ENCODE measurements at places on chromosomes 4 and X. TPM values are rescaled to one million over a fixed set of nuclear protein-coding genes. Genes with fewer than 3 reads are reported as not detected.

The CENPVL3 gene
- not detected for total RNA-seq

GRCh38 chrX:128518508-128518907 lies 466.3 kb upstream of the ACTRT1 start:
- H3K4me3 ChIP-seq, result no peak overlapping the region
- no peak overlapping the region for H3K27ac ChIP-seq
- H3K36me3 ChIP-seq, result no peaks in the 10 kb centered on the region

The ZC4H2 gene
- 4.1 TPM for total RNA-seq

DNA sequence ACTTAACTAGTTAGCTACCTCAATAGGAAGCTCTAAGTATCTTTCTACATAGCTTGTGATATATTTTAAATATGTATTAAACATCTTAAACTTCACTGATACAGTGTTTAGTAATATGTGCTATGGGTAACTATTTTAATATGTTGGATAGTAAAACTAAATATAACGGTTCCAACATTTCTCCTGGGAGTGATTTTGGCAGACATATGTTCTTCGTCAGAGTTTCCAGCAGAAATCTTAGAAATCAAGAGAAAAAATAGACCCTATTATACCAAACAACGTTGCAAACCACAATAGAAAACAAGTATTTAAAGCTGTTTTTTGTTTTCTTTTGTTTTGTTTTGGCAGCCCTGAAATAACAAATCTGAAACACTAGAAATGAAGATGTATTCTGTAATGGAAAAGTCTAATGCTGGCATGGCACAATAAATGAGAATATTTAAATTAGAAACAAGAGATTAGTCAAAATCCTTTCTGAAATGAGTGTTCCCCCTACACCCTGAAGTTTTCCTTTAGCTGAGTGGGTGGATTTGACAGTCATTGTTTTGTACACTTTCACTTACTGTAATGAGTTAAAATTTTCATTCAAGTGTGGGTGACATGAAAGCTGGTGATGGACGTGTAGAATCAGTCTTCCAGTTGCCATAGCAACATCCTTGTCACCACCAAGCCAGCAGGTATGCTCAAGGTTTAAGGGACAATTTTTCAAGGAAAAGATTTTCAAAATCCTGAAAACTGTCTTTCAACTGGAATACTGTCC lies 233.5 kb downstream of the SCFD2 start:
- H3K4me1 ChIP-seq, result peaks cover 9% of the 10 kb centered on the region
- no peak overlapping the region for H3K27ac ChIP-seq
- DNase-seq, result no peak

- H3K4me3 ChIP-seq, result no peak overlapping the region
- H3K4me1 ChIP-seq, result no peaks in the 10 kb centered on the region
- no peak overlapping the region for H3K27ac ChIP-seq
Observed at GRCh38 chr4:16450031-16450430, 223.8 kb upstream of the TAPT1 start.

The STPG2 gene
- total RNA-seq, result not detected

The MAGEA8 gene
- not detected for total RNA-seq

GRCh38 chrX:16039834-16040233 lies 83.5 kb upstream of the GRPR start:
- H3K36me3 ChIP-seq, result no peaks in the 10 kb centered on the region
- H3K4me3 ChIP-seq, result no peak overlapping the region
- no peak overlapping the region for H3K27ac ChIP-seq
- H3K4me1 ChIP-seq, result no peaks in the 10 kb centered on the region
- no peak for DNase-seq

DNA sequence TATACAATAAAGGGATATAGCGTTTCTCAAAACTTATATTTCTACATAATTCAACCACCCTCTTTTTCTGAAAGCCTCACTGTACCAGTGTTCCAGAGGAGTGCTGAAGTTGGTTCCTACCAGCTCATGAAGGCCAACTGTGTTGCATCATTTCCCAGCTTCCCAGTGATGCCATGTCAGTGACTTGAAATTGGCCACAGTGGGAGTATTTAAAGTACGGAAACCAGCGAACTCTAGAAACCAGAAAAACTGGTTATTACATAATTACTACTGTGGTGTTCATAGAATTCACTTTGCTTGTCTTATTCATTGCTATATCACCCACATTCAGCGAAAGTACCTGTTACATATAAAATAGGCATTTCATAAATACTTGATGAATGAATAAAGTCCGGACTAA lies 135.4 kb downstream of the GC start:
- no peaks in the 10 kb centered on the region for H3K27me3 ChIP-seq
- H3K4me1 ChIP-seq, result no peaks in the 10 kb centered on the region
- no peak for DNase-seq
- no peak overlapping the region for H3K4me3 ChIP-seq
- no peak overlapping the region for H3K27ac ChIP-seq
- no peaks in the 10 kb centered on the region for H3K36me3 ChIP-seq

- peaks cover 4% of the 10 kb centered on the region for H3K4me1 ChIP-seq
- peak overlapping the region; percentile 52 for H3K27ac ChIP-seq
- no peaks in the 10 kb centered on the region for H3K27me3 ChIP-seq
- no peak for DNase-seq
- no peak overlapping the region for H3K4me3 ChIP-seq
- no peaks in the 10 kb centered on the region for H3K36me3 ChIP-seq
Observed at GRCh38 chrX:118208481-118208880, 91.9 kb upstream of the KLHL13 start.

DNA sequence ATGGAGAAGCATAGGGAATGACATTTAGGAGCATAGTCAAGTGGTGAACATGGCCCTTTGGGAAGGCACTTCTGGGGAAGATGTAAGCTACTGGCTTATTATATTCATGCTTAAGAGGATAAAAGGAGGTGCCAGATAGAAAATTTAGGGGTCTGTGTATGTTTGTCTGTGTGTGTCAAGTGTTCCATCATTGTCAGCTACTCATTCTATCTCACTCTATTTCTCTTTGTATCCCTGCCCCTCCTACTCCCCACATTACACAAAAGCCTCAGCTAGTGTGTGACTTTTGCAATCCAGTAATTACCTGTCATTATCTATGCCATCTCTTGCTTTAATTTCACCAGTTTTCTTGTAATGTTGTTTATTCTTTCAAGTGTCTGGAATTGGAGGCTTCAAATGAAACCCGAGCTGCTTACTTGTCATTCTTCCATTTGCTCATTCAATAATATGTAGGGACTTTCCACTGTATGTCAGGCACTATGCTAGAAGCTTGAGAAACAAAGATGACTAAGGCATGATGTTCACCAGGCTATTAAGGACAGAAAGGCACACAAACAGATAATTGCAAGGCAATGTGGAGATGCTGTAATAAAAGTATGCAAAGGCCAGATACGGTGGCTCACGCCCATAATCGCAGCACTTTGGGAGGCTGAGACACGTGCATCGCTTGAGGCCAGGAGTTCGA lies 229.8 kb upstream of the TEX13C start:
- H3K27me3 ChIP-seq, result no peaks in the 10 kb centered on the region
- no peaks in the 10 kb centered on the region for H3K36me3 ChIP-seq
- H3K4me3 ChIP-seq, result no peak overlapping the region
- no peak overlapping the region for H3K27ac ChIP-seq
- H3K4me1 ChIP-seq, result no peaks in the 10 kb centered on the region

The RRH gene
- total RNA-seq, result 0.18 TPM

- DNase-seq, result no peak
- no peaks in the 10 kb centered on the region for H3K27me3 ChIP-seq
- H3K4me1 ChIP-seq, result no peaks in the 10 kb centered on the region
- no peaks in the 10 kb centered on the region for H3K36me3 ChIP-seq
- H3K27ac ChIP-seq, result no peak overlapping the region
- H3K4me3 ChIP-seq, result no peak overlapping the region
Observed at GRCh38 chr4:18398661-18399060, 377.1 kb upstream of the LCORL start.

DNA sequence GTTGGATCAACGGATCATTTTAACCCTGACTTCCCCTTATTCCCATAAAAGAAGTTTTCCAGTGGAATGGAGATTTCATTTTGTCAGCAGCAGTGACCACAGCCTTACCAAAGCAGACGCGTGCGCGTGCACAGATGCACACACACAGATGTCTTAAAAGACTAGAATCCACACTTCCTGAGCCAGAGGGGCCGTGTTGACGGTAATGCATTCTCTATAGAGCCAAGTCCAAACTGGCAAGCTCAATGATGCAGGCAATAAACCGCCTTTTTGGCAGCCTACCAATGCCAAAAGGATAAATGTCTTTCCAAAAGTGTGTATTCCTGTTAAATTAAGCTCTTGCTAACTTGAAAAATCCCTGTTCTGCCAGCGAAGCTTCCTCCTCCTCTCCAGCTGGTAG lies 18.8 kb upstream of the CLDN34 start:
- no peaks in the 10 kb centered on the region for H3K27me3 ChIP-seq
- no peaks in the 10 kb centered on the region for H3K4me1 ChIP-seq
- H3K27ac ChIP-seq, result no peak overlapping the region
- H3K4me3 ChIP-seq, result no peak overlapping the region
- H3K36me3 ChIP-seq, result no peaks in the 10 kb centered on the region

The EXOSC9 gene
- 5.3 TPM for total RNA-seq
